HFF-Myc (cell line): ENCODE measurements at places on chromosomes 12 and 14.

- no peak for DNase-seq
Observed at GRCh38 chr12:51536159-51536558, 54.9 kb upstream of the SCN8A start.

GRCh38 chr14:21191809-21192446, 36.1 kb upstream of the OR5AU1 start:
- DNase-seq, result no peak

GRCh38 chr12:116910645-116911451, at the start of gene FBXW8:
FBXW8 (plus strand) TSS chr12:116910950; CDS start chr12:116911038, 88 bp downstream.
- peak; percentile 25 for DNase-seq

GRCh38 chr12:122062832-122063693, 15.5 kb upstream of the MLXIP start:
- DNase-seq, result no peak
